ENCODE measurements at places on chromosomes 2 and 18.

DNA sequence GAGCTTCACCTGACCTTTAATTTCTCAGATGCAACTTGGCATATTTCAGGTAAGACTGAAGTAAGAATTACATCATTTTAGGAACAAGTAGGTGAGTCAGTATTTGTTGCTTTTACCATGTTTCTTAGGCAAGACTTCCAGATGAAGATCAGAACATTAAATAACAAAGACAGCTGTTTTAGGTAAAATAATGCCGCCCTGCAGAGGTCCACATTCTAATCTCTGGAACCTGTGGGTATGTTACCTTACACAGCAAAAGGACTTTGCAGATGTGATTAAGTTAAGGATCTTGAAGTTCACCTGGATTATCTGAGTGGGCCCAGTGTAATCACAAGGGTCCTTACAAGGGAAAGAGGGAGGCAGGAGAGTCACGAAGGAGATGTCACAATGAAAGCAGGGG is 39.3 kb downstream of the ICOS start:
- DNase-seq = no peak

GRCh38 chr2:196244966-196245365 is 73.6 kb upstream of the STK17B start:
- DNase-seq = no peak

GRCh38 chr18:59752666-59753065 is 55.4 kb upstream of the CCBE1 start:
- DNase-seq = no peak

GRCh38 chr2:89851583-89851905 is 1160.1 kb downstream of the RPIA start:
- no peak for DNase-seq

DNA sequence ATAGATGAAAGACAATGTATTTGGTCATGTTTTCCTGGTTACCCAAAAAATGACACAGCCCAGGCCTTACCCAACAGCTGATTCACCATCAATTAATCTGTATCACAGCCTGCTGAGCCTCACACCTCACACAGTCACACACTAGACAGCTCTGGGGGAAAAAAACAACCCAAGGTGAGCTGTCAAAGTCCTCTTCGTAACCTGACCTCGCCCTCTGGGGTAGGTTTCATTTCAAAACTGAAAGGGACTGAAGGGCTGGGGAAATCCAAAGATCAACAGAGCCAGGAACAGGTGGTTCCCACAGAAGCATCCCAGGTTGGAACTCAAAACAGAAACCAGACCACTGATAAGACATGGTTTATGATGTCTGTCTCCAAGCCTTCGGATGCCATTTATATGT is 18.2 kb upstream of the PCBP1 start:
- no peak for DNase-seq

- no peak for DNase-seq
Measured at GRCh38 chr2:64442277-64442676, 11.7 kb upstream of the LGALSL start.

DNA sequence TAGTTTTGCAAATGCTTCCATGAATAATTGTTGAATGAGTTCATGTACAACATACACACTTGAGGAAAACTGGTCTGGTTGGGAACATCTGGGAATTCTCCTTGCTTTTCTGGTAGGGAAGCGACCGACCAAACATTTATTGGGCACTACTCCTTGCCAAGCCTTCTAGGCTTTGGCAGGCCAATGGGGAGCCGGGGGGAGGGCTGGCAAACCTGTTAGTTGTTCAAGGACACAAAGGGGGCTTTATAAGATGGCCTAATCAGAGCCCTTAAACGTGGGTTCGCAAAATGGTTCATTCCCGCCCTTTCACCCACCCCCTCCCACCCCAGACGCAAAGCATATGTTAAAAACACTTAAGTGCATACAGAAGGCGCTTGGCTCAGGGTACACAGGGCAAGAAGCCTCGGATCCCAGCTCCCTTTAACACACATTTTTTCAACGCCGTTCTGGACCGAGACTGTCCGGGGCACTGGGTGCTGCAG is 844 bp upstream of the VSNL1 start:
- no peak for DNase-seq

GRCh38 chr18:31563778-31564177 is 27.9 kb upstream of the TTR start:
- no peak for DNase-seq

DNA sequence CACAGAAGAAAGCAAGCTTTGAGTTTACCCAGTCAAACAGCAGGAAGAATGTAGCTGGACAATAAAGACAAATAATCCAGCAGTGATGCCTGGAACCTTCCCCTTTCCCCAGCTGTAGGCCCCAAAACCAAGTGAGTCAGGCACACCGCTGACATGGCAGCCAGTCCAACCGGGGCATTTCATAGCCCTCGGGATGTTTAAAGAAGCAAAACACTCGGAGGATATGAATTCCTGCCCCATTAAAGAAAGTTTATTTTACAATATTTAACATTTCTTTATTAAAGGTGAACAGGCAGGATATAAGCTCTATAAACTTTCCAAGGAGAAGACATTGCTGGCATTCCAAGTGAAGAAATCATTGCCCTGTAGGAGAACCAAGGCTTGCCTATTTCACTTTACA is 507.6 kb upstream of the TNP1 start:
- no peak for DNase-seq

- no peak for DNase-seq
Measured at GRCh38 chr2:176748662-176749061, 463.9 kb upstream of the HNRNPA3 start.

DNA sequence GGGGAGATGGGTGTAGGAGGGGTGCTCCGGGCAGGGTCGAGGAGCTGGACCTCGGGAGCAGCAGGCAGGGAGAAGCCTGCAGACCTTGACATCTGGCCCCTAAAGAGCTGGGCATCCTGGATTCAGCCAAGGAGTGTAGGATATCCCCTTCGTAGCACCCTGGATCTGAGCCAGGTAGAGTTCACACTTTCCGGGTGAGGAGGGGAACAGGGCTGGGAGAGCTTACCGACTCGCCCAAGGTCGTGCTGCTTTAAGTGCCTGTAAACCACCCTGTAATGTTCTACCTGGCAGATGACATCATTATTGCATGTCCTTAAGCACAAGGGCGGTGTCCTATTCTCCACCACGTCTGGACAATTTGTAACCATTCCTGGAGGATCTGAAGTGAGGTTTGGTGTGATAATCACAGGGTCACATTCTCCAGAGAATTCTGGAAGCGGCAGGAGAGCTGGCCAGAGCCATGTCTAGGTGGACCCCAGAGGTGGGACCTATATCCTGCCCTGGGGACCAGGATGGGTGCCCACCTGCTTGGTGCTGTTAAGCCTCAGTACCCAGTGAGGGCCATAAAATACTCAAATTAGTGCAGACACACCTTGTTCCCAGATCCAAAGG is 14.6 kb downstream of the ITM2C start:
- no peak for DNase-seq

- no peak for DNase-seq
Measured at GRCh38 chr18:28831476-28831875, 654.5 kb upstream of the CDH2 start.

- DNase-seq = no peak
Measured at GRCh38 chr18:24535527-24536295, 75.3 kb downstream of the HRH4 start.

GRCh38 chr2:107174171-107174570 is 288.2 kb upstream of the ST6GAL2 start:
- DNase-seq = no peak

DNA sequence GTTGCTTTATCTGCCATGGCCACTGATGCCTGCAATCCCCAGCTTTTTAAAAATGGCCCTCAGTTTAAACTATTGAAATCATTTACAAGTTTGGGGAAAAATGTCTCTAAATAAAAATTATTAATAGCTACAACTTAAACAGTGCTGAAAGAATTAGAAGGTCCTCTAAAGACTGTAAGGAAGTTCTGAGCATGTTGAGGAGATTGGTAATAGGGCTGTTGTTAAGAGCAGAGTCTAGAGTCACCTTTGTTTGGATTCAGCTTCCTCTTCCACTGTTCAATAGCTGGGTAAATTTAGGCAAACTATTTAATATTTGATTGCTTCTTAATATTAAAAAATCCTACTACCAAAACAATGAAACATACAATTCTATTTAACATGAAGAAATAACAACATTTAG is 1127.1 kb upstream of the DDX18 start:
- no peak for DNase-seq

- DNase-seq = no peak
Measured at GRCh38 chr2:8666581-8666980, 15.3 kb upstream of the ID2 start.

- no peak for DNase-seq
Measured at GRCh38 chr2:218853766-218854165, 5.8 kb upstream of the WNT6 start.

DNA sequence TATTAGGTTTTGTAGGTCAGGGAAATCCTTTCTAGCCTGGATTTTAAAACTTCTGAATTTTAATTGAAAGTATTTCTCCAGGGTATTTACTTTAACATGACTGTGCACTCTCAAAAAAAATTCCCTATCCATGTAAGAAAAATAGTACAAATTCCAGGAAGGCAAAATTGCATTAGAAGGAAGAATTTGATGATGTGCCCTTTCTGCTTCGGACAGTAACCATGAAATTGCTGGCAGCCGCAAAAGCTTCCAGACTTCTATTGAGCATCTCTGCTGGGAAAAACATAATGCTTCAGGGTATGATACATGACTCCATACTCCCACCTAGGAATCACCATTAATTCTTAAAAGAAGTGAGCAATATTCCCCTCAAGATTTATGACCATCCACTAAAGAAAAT is 17.2 kb upstream of the KLF7 start:
- DNase-seq = no peak

- DNase-seq = no peak
Measured at GRCh38 chr2:43676322-43677050, at the start of gene C1GALT1C1L. C1GALT1C1L (minus strand) TSS chr2:43676429; CDS start chr2:43676322, 107 bp downstream.

Data from cerebellar nuclear complex (tissue), 1 donor.